NCI-H774 (cell line): ENCODE measurements at places on chromosomes 7 and 10.

DNA sequence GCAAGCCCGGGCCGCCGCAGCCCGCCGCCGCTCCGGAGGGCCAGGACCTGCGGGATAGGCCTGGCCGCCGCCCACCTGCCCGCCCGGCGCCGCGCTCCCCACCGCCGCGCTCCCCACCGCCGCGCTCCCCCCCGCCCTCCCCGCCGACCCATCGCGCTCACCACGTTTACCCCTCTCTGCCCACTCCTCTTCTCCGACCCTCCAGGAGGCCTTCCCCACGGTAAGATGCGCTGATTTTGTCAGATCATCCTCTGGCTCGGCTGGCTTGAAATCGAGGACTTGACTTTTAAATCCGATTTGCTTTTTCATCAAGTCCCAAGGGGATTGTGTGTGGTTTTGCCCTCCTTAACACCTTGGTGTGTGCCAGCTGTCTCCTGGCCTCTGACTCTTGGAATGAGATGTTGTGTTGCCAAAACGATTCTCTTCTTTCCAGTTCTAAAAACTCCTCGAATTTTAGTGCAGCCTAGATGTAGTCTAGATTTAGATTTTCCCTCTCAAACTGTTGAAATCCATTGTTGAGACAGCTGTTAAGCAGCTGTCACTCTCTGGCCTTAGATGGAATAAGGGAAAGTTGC, 738 bp downstream of the POM121 start:
- no peak for DNase-seq

DNA sequence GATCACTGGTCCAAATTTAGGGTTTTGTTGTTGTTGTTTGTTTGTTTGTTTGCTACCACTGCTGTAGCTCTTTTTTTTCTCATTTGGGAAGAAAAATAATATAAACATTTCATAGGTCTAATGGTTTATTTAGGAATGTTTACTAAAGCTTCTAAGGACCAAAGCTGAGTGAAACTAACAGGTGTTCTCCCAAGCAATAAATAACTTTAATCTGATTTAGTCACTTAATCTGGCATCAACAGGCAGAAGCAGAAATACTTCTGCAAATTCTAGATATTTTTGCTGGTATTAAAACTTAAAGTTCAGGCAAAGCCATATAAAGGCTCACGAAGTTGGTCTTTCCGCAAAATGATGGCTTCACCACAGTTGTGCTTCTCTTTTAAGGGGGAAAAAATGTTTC, 144.5 kb upstream of the YAE1 start:
- DNase-seq, result no peak

DNA sequence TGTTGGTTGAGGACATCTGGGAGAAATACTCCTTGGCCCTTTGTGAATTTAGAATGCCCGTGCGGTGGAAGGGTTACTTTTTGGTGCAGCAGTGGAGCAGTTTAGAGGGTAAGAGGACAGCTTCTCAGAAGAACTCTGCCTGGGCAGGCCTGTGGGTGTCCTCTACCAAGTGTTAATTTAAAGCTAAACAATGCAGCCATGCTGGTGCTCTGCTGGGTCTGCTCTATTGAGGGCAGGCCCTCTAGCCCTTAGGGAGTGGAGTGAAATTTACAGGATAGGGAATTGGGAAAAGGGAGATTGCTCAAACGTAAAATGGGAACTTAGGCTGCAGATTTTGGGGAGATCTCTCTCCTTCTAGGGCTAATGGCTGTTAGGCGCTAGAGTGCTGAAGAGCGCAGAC, 22.1 kb downstream of the BLNK start:
- no peak for DNase-seq

- no peak for DNase-seq
These were observed 131.0 kb upstream of the DNAJB12 start for GRCh38 chr10:72485701-72486100.

GRCh38 chr7:153152801-153153422, 393.4 kb downstream of the ACTR3B start:
- no peak for DNase-seq

- DNase-seq, result no peak
These were observed 5.5 kb downstream of the IL15RA start for GRCh38 chr10:5971886-5972285.

DNA sequence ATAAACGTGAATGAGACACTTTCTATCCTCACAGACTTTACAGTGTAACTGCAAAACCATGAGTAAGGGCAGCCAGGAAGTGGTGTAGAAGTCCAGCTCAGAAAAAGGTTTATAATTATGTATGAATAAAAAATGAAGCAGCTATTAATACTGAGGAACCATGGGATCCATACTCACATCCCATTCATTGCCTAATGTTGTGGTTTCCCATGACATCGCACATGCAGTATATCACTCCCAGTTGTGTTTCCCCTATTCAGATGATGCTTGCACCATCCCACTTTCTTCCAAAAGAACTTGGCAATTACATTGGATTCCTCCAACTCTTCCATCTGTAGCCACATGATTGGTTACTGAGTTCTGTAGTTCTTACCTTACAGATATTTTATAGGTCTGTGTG, 74.5 kb upstream of the SEMA3D start:
- no peak for DNase-seq

GRCh38 chr10:19929506-19930140, 113.4 kb downstream of the PLXDC2 start:
- DNase-seq, result no peak

DNA sequence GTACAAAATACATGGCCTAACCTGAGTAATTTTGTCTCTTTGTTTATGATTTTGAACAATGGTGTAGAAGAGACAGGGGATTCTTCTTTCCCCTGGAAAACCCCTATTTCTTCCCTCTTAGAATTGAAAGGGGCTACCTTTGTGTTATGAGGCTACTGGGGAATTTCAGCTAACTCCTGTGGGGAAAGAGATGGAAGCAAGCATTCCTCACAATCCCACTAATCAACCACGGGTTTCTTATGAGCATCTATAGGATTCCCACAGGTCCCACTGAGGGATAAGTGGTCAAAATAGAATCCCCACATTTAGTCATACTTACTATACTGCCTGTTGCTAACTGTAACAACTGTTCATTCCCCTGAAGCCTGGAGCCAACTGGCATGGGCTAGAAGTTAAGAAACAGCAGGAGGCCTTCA, 32.2 kb upstream of the ITGB8 start:
- DNase-seq, result no peak

- DNase-seq, result no peak
These were observed 85.3 kb downstream of the CUL1 start for GRCh38 chr7:148783801-148784527.
